ENCODE measurements at places on chromosomes 2 and 18. TPM values are rescaled to one million over a fixed set of nuclear protein-coding genes. Genes with fewer than 3 reads are reported as not detected.
A peak's percentile ranks its signal among the peaks of the same experiment; 100 is the strongest.

TMEM247 gene
- polyA plus RNA-seq, result not detected

SCYGR4 gene
- polyA plus RNA-seq, result not detected

CRYGD gene
- not detected for polyA plus RNA-seq

ALPG gene
- not detected for polyA plus RNA-seq

GLI2 gene
- not detected for polyA plus RNA-seq

OSBPL6 gene
- 0.33 TPM for polyA plus RNA-seq

GRHL1 gene
- polyA plus RNA-seq, result 0.12 TPM

TGFA gene
- polyA plus RNA-seq, result 3.0 TPM

PSTPIP2 gene
- 11.0 TPM for polyA plus RNA-seq

SERPINB10 gene
- polyA plus RNA-seq, result not detected

- peaks cover 12% of the 10 kb centered on the region for H3K4me1 ChIP-seq
- no peaks in the 10 kb centered on the region for H3K27me3 ChIP-seq
- no peak overlapping the region for H3K27ac ChIP-seq
- peak overlapping the region; percentile 9 for H3K4me3 ChIP-seq
Measured at GRCh38 chr2:101223814-101224231, 28.9 kb upstream of the CNOT11 start.

DNA sequence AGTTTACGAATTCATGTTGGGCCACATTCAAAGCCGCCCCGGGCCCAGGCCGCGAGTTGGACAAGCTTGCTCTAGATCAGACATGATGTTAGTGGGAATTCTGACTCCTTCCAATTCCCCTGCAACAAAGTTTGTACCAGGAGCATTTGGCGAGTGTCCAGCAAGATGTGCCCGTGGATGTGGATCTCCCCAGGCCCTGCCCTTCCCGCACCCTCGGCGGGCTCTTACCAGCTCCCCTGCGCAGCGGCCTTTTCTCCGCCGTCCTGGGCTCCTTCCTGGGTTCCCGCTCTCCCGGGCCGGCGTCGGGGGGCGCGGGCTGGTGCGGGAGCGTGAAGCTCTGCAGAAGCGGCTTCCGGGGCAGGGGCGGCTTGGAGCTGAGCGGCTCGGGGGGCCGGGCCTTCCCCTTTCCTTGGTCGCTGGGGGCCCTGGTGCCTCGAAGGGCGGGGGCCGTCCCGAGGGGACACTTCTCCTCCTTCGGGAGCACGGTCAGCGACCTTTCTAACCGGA is 90.8 kb upstream of the MGAT4A start:
- H3K4me1 ChIP-seq, result peaks cover 4% of the 10 kb centered on the region
- DNase-seq, result no peak
- no peak overlapping the region for H3K4me3 ChIP-seq
- no peaks in the 10 kb centered on the region for H3K27me3 ChIP-seq
- no peaks in the 10 kb centered on the region for H3K36me3 ChIP-seq

DNA sequence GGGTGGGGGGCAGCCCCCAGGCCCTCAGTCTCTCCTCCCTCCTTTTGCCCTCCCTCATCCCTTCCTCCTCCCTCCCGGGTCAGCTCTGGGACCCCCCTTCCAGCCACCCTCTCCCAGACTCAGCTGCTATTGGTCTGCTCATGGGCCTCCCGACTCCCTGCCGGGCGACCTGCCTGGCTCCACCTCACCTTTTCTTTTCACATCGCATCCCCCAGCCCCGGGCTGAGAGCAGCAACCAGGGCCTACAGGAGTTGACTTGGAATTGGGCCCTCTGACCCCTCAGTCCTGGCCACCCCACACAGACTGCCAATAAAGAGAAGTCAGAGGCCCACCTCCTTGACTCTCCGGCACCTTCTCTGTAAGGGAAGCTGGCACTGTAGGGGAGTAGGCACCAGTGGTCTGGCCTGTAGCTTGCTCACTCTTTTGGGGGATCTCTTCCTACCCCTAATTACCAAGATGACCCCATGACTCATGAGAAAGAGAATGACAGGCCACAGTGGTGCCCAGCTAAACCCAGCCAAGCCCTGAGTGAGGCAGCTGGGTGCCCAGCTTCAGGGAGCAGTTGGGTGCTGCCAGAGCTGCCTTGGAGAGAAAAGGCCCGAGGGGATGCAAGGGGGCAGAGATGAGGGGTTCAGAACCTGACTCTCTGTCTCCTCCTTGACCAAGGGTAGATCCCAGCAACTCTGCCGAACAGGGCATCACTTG is 2.0 kb upstream of the ECEL1 start:
- H3K27ac ChIP-seq, result no peak overlapping the region
- H3K4me1 ChIP-seq, result no peaks in the 10 kb centered on the region
- no peak overlapping the region for H3K4me3 ChIP-seq
- DNase-seq, result no peak
- H3K36me3 ChIP-seq, result no peaks in the 10 kb centered on the region

- no peaks in the 10 kb centered on the region for H3K4me1 ChIP-seq
- no peaks in the 10 kb centered on the region for H3K36me3 ChIP-seq
- no peak overlapping the region for H3K4me3 ChIP-seq
- no peak for DNase-seq
- H3K27me3 ChIP-seq, result no peaks in the 10 kb centered on the region
- H3K27ac ChIP-seq, result no peak overlapping the region
Measured at GRCh38 chr18:61572871-61573270, 239.6 kb downstream of the CDH20 start.

DNA sequence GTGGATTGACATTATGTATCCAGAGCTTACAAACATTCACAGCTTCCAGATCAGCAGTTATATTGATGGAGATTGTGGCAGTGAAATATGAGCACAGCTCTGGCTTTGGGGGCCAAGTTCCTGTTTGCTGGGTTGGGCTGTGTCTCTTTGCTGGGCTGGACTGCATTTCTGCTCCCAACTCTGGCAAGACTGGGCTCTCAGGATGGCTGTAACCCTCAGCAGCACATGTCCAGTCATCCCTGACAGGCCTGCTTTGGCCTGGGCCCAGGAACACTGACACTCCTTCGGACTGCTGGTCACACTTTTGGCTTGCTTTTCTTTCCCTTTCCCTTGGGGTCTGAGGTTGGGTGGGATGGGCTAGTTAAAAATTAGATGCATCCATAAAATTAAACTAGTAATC is 17.9 kb upstream of the VPS4B start:
- no peak overlapping the region for H3K27ac ChIP-seq
- no peak overlapping the region for H3K4me3 ChIP-seq
- H3K27me3 ChIP-seq, result no peaks in the 10 kb centered on the region
- H3K4me1 ChIP-seq, result no peaks in the 10 kb centered on the region
- H3K36me3 ChIP-seq, result no peaks in the 10 kb centered on the region
- no peak for DNase-seq

- no peaks in the 10 kb centered on the region for H3K4me1 ChIP-seq
- H3K4me3 ChIP-seq, result no peak overlapping the region
- no peaks in the 10 kb centered on the region for H3K27me3 ChIP-seq
Measured at GRCh38 chr18:27005589-27005988, 140.1 kb upstream of the AQP4 start.

DNA sequence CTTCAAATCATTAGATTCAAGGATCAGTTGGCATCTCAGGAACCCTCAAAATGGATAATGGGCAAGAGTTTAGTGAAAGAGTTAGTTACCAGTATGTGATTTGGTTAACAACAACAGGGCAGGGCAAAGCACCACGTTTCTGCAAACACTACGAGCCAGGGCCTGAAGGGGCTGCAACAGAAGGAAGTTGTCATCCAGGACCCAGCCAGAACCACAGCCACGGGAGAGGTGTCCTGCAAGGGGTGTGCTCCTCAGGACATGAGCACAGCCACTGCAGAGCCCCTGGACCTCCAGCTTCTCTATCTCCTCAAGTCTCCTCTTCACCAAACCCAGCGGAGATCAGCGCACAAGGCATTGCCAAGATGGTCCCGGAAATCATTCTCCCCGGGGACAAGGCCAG is 173.3 kb upstream of the PIEZO2 start:
- no peak overlapping the region for H3K27ac ChIP-seq
- DNase-seq, result no peak
- H3K4me3 ChIP-seq, result no peak overlapping the region

- H3K36me3 ChIP-seq, result no peaks in the 10 kb centered on the region
- no peak overlapping the region for H3K4me3 ChIP-seq
- no peak overlapping the region for H3K27ac ChIP-seq
- H3K27me3 ChIP-seq, result peaks cover 3% of the 10 kb centered on the region
- DNase-seq, result no peak
- no peaks in the 10 kb centered on the region for H3K4me1 ChIP-seq
Measured at GRCh38 chr2:208375491-208376068, 31.0 kb upstream of the PTH2R start.

GRCh38 chr2:161414042-161415033 is 1.8 kb upstream of the TBR1 start:
- H3K27me3 ChIP-seq, result peaks cover 42% of the 10 kb centered on the region
- no peaks in the 10 kb centered on the region for H3K36me3 ChIP-seq

DNA sequence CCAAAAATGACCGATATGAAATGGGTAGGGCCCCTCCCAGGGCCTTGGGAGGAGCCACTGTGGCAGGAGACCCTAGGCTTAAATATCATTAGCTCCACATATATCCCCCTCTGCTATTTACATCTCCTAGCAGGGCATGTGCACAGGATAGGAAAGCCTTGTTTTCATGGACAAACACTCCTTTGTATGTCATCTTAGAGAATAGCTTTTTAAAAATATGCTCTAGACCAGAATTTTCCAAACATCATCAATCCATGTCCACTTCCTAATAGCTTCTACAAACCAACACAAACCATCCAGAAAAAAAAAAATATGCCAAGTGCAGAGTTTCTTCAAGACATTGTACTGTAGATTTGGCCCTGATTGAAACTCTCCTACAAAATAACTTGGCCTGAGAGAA is 10.8 kb downstream of the DAPL1 start:
- H3K27ac ChIP-seq, result no peak overlapping the region
- H3K27me3 ChIP-seq, result no peaks in the 10 kb centered on the region
- H3K4me1 ChIP-seq, result no peaks in the 10 kb centered on the region

DNA sequence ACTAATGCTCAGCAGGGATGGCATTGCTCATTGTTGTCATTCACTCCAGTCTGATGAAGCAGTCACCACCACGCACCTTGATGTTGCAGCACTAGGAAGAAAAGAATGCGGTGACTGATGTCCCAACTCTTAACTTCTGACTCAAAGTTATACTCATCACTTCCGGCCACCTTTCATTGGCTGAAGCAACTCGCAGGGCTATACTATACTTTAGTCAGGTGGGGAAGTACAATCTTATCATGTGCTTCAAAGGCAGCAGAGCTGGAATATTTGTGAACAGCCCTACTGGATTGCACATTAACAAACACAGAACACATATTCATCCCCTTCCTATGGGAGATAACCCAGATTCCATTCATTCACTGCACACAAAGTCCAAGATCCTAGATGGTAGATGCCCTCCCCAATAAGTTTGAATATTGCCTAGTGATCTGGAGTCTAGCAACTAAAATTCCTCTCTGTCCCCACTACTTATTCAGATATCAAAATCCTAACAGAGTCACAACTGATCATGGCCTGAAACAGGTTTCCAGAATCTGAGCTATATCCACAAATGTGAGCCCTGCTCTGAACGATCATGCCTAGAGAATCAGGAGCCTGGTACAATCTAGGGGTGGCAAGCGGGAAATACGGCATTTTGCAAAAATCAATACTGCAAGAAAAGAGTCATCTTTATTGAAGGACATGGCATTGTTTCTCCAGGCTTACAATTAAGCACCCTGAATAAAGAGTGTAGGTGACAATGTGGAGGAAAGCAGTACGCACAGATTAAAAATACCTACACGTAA is 3.4 kb upstream of the SPATS2L start:
- no peaks in the 10 kb centered on the region for H3K27me3 ChIP-seq
- H3K4me1 ChIP-seq, result peaks cover 5% of the 10 kb centered on the region
- H3K27ac ChIP-seq, result no peak overlapping the region
- no peaks in the 10 kb centered on the region for H3K36me3 ChIP-seq
- no peak for DNase-seq

DNA sequence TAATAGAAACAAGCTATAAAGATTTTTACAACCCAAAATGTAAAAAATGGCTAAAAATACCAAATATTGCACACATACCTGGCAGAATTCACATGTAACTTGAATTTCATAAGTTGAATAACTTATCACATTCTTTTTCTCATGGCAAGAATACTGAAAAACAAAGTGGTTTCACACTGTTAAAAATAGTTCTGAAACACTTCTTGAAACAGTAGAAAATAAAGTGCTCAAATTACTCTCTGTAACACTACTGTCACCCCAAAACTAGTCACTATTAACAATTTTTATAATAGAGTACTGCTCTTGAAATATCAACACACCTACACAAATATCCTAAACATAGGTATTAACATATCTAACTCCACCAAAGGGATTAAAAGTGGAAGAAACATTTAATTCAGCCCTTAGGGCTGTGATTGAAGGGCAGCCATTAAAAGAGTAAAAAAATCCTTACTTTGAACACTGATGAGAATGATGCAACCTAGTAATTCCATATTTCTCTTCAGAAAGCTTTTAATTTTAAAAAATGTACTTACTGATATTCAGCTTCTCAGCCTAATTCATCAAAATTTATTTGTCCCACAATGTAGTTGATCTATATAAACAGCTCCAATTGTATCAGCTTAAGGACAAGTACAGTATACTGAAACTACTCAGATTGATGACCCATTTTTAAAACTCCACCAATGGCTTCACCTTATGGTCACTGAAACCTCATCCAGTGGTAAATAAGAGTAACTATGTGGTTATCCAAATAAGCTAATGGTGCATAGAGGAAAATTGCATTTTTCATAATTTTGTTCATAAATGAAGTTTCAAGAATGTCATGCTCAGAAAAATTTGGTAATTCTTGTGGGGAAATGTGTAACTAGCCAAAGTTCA is 31.4 kb downstream of the ATF2 start:
- H3K4me1 ChIP-seq, result no peaks in the 10 kb centered on the region
- no peaks in the 10 kb centered on the region for H3K36me3 ChIP-seq
- DNase-seq, result no peak
- H3K4me3 ChIP-seq, result no peak overlapping the region

DNA sequence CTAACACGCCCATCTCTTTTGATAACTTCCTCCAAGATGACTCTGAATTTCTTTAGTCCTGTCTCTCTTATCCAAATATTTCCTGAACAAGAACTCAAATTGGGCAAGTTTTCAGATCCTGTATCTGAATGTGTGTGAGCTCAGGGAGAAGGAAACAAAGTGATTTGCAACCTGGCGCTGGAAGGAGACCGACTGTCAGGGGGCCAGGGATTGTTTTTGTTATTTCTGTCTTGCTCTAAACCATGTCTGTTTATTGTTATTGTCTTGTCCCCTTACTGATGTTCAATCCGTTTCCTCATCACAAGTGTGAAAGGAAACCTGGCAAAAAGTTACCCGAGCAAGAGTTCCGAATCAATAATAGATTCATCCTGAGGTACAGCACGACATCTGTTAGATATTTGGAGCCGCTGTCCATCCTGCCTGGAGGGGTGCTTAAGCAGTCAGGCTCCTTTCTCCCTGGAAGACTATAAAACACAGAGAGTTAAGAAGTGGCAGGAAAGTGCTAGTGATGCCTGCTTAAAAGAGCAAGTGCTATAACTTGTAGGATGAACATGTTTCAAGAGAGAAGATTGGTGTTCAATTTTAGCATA is 132.5 kb upstream of the OSR1 start:
- no peak overlapping the region for H3K4me3 ChIP-seq
- no peak overlapping the region for H3K27ac ChIP-seq
- H3K4me1 ChIP-seq, result no peaks in the 10 kb centered on the region
- no peak for DNase-seq
- H3K27me3 ChIP-seq, result no peaks in the 10 kb centered on the region
- H3K36me3 ChIP-seq, result no peaks in the 10 kb centered on the region
